ENCODE measurements at places on chromosomes 5 and 9.

GRCh38 chr9:119788921-119789320, 419.7 kb upstream of the BRINP1 start:
- no peak for DNase-seq

GRCh38 chr5:126677121-126677520, 76.4 kb downstream of the PHAX start:
- DNase-seq: no peak

GRCh38 chr9:137163365-137163715, 6.5 kb downstream of the LRRC26 start:
- no peak for DNase-seq

GRCh38 chr5:42950116-42950455, 90.0 kb downstream of the ANXA2R start:
- DNase-seq: no peak

DNA sequence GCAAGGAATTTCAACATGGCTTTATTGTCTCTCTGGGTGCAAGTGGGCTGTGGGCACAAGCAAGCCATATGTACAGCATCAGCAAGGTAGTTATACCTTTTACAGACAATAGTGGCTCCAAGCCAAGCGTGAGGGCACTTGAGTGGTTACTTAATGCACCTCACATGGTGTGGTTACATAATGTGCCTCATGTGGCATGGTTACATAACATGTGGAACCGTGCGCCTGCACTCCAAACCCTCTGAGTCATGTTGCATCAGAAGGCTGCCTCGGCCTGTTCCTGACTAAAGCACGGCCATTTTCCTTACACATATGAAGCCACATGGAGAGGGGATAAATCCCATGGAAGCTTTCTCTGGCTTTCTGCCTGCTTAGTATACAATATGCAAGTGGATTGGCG, 150.9 kb downstream of the OSTF1 start:
- DNase-seq: peak; percentile 74

- DNase-seq: no peak
Measured at GRCh38 chr5:144247131-144247530, 76.5 kb downstream of the KCTD16 start.

- DNase-seq: no peak
Measured at GRCh38 chr5:1726469-1726865, 73.2 kb downstream of the MRPL36 start.

DNA sequence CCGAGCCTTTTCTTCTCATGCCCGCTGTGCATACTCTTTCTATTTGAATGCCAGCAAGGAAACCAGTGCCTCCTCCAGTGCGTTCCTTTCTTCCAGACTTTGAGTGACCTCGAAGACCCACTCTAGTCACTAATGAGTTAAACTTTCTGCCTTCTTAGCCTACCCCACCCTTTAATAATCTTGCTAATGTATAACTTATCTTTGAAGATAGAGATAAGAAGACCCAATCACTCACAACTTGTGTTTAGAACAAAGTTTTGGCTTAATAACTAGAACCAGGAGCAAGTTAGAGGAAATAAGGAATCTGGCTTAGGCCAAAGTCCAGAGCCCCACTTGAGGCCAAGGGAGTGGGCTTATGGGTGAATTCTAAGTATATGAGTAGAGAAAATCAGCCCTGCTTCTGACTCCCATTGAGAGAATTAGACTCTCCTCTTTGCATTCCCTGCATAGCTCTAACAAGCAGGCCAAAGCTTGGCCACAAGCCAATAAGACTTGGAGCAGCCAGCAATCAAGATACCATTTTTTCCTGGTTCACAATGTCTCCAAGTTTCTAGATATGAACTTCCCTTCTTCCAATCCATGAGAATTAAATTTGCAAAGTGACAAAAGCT, 181.5 kb upstream of the PIK3R1 start:
- DNase-seq: no peak

DNA sequence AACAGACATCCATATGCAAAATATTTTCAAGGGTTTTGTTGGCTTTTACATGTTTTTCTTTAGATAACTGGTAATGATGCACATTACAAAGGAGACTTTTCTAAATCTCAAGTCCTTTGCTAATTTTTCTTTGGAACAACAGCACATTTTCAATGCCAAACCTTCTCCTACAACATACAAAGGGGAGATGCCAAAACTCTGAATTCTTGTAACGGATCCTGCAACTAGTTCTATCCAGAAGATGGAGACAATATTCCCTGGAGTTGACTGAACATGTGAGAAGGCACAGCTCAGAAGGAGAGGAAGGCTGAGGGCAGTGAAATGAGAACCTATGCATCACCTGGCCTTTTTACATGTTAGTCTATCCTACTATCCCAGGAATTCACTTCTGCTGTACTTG, 21.0 kb downstream of the DNAJA1 start:
- DNase-seq: no peak

DNA sequence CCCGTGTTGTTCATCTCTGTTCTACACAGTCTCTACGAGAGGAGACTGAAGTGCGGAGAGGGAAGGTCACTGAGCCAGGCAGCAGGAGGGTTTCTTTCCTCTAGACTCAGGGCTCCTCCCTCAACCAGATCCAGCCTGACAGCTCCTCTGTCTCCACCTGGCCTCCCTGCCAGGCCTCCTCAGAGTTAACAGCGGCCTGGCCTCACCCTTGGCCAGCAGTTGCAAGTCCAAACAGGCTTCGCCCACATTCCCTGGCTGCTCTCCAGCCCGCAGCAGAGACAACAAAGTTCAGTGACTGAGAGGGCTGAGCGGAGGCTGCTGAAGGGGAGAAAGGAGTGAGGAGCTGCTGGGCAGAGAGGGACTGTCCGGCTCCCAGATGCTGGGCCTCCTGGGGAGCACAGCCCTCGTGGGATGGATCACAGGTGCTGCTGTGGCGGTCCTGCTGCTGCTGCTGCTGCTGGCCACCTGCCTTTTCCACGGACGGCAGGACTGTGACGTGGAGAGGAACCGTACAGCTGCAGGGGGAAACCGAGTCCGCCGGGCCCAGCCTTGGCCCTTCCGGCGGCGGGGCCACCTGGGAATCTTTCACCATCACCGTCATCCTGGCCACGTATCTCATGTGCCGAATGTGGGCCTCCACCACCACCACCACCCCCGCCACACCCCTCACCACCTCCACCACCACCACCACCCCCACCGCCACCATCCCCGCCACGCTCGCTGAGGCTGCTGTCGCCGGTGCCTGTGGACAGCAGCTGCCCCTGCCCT, at the start of gene HRCT1:
Gene HRCT1, plus strand, starts transcription at position 291 of the 768 bp plus-strand sequence. Its CDS starts 86 bp downstream, at position 377.
- DNase-seq: no peak

- DNase-seq: no peak
Measured at GRCh38 chr9:110919050-110919435, 119.2 kb downstream of the LPAR1 start.

GRCh38 chr5:81525690-81526089, 131.8 kb upstream of the ACOT12 start:
- DNase-seq: peak; percentile 52

DNA sequence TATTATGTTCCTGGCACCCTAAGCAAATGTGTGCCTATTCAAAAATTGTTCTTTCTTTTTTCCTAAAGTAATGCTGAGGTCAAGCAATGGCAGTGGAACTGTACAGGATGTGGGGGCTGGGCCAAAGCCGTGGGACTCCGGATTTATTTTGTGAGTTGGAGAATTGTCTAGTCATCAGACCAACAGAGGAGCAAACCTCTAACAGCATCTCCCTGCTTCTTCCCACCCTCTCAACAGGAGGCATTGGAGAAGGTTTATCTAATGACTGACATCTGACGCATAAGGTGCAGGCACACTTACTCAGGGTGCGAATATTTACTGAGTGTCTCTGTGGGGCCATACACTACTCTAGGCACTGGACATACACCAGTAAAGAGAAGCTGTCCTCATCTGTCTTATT, 38.6 kb downstream of the MARCHF11 start:
- no peak for DNase-seq

DNA sequence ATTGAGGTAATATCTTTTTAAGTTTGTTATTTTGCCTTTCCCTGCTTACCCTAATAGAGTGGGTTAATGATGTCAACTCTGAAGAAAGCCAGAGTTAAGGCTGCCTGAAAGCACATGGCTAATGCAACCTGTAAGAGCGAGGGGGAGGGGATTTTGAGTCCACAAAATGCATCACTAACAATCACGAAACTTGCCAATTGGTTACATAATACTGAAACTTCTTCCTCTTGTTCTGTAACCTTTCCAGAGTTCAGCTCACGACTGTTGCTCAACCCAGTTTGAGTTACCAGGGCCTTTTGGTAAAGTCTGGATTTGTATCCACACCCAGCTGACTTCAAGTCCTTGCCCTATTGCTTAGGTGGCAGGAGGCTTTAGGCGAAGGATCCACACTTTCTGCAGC, 308.8 kb downstream of the EFNA5 start:
- peak; percentile 97 for DNase-seq

DNA sequence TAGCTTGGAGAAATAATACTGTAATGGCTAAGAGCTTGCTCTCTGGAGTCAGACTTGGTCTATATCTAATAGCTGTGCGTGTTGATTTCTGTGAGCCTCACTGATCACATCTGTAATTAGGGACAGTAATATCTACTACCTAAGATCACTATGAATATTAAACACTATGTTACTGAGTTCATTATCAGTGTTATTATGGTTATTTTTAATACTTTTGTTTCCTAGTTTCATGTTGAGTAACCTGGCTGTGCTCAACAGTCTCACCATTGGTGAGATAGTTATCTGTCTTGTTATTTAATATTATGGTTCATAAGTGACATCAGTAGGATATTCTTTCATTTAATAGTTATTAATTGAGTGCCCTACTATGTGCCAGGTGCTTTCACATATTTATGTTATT, 22.4 kb upstream of the CAVIN4 start:
- DNase-seq: no peak

- no peak for DNase-seq
Measured at GRCh38 chr9:88280816-88281382, 107.3 kb upstream of the SPIN1 start.

DNA sequence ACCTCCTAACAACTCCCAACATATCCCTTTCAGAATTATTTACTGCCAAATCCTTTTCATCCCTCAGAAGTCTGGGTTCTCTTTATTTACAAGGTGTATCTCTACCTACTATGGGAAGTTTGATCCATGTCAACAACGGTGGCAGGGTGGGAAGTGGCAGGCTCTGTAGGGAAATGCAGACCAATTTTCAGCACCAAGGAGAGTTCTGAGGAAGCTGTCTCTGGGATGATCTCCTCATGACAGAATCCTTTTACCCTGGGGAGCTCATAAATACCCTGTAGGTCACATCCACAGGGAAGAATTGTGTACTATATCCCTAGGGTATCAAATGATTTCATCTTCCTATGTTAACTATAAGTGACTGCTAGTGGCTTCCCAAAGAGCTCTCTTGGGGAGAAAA, 107.8 kb upstream of the NEK6 start:
- DNase-seq: no peak

DNA sequence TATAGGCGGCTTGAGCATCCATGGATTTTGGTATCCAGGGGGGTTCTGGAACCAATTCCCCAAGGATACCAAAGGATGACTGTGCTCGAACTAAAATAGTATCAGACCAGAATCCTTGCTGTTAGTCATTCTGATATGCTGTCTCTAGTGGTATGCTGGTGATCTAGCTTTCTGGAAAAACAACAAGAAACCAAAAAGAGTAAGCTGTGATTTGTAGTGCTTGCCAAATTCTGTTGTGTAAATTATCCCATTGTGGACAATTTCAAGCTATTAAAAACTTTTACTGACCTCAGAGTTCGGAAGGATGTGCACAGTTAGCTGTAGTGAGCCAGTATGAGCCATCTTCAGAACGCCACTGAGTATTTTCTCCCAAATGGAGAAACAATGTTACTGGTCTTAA, 99.0 kb upstream of the FBN2 start:
- no peak for DNase-seq

DNA sequence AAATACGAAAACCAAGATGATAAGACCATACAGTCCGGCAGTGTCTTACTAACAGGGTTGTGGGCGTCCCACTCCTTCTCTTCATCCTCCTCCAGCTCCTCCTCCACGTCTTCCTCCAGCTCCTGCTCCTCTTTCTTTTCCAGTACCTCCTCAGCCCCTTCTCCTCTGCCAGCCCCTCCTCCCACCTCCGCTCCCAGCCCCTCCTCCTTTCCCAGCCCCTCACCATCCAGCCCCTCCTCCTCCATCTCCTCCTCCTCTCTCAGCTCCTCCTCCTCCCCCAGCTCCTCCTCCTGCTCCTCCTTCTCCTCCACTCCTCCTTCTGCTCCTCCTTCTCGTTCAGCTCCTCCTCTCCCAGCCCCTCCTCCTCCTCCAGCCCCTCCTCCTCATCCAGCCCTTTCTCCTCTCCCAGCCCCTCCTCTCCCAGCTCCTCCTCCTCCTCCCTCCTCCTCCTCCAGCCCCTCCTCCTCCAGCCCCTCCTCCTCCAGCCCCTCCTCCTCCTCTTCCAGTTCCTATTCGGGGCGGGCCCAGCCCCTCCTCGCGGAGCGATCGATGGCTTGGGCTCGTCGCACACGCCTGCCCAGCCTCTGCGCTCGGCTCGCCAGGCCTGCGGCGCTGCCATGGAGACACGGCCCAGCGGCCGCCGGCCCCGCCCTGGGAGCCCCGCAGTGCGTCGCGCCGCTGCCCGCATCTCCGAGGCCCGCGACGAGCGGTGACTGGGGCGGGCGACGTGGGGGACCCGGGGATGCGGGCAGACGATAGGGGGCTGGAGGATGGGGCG, at the start of gene BRD3OS:
Gene BRD3OS, plus strand, starts transcription at position 654 of the 778 bp plus-strand sequence. CDS start 1,267 bp downstream, outside the sequence.
- peak; percentile 95 for DNase-seq

- DNase-seq: no peak
Measured at GRCh38 chr5:90226433-90227099, 183.0 kb downstream of the CETN3 start.

DNA sequence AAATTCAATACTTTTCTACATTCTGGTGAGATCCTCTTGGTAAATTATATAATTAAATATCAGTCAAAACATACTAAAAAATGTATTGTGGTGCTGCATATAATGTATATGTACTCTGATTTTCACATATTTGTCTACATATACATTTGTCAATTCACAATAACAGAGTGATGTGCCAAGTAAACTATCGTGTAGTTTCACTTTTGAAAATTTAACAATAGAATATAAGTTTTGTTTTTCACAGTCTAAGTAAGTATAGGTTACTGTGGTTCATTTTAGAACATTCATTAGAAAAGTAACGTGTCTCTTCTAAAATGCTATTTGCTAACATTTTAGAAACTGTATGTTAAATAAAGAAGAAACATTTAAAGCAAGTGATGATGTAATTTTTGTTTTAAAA, 73.6 kb downstream of the NR3C1 start:
- DNase-seq: no peak

DNA sequence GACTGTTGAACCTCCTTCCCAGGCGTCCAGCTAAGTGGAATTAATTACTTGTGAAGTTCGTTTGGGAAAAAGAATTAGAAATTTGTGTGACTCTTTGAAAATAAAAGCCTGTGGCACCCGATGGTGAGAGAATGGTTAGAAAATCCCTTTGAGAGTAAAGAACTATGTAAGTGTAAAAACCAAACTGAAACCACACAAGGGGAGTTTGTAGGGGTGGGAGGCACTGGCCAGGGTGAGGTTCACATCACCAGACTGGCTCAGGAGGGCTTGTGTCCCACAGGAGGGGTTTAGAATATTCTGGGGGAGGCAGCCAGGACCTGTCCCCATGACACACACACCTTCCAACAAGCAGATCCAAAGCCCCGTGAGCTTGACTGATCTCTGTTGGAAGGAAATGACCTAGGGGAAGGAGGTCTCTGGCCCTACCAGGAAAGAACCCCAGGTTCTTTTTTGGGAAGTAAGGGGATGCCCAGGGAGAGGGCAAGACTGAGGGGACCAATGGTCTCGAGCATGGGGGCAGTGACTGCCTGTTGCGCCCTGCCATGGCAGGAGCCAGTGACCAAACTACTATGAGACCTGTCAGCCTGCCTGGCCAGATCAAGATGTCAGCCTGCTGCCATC, 4.3 kb downstream of the SPATA24 start:
- no peak for DNase-seq

- no peak for DNase-seq
Measured at GRCh38 chr5:493758-494157, 30.5 kb downstream of the SLC9A3 start.

- DNase-seq: no peak
Measured at GRCh38 chr9:98879963-98880310, 63.8 kb upstream of the COL15A1 start.
